Occipital lobe (tissue), 3 donors: ENCODE measurements at places on chromosomes 12 and 14.

- DNase-seq: no peak
Observed at GRCh38 chr12:117053597-117054201, 45.5 kb downstream of the TESC start.

DNA sequence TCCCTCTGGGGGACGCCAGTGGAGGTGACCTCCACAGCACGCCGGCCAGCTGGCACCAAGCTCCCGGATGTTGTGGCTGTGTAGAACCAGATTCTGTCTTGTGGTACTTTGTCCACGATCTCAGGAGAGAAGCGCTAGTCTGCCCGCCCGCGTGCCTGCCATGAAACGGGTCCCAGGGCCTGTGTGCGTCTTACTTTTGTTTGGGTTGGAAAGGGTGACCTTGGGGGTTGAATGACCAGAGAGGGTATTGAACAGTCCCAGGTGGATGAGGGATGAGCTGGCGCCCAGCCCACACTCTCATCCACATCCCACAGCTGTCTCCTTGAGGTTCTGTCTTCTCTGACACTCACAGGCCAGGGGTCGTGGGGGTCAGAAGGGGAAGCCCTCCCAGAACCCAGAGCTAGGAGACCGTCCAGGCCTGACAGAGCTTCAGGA lies 78.3 kb downstream of the WDR20 start:
- no peak for DNase-seq

- DNase-seq: no peak
Observed at GRCh38 chr12:117142094-117142493, 42.9 kb upstream of the TESC start.

DNA sequence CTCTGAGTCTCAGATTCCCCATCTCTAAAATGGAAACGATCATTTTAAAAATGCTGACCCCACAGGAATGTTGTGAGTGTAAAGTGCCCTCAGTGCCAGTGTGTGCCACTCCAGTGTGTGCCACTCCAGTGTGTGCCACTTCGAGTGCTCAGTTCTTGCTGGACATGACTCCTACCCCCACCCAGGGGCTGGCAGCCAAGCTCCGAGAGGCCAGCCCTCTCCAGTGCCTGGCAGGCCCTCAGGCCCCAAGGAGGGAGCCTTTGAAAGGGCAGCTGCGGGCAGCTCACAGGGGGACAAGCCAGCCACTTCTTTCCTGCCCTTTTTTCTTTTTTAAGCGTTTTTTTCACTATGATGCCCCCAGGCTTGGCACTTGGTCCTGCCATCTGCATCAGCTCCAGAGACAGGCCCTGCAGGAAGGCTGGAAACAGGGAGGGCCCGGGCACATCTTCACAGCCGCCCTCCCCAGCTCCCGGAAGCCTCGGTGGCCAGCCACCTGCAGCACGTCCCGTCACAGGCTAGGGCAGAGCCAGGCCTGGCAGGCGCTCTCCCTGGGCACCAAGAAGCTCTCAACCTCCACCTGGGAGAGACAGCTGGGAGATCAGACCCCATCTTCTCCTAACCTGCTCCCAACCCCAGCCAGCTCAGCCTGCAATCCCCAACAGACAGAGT lies 29.8 kb downstream of the NCOR2 start:
- DNase-seq: peak; percentile 49
